Diencephalon (tissue), 1 donor: ENCODE measurements at places on chromosomes 4 and X. TPM values are rescaled to one million over a fixed set of nuclear protein-coding genes. Genes with fewer than 3 reads are reported as not detected.

Gene ACOT9
- 32.3 TPM for total RNA-seq

Gene CABS1
- total RNA-seq: not detected

Gene TXK
- 1.2 TPM for total RNA-seq

Gene ANKRD37
- 12.2 TPM for total RNA-seq

Gene NOX1
- total RNA-seq: not detected

Gene ATOH1
- total RNA-seq: not detected
